ENCODE measurements at places on chromosomes 16 and 17. TPM values are rescaled to one million over a fixed set of nuclear protein-coding genes. Genes with fewer than 3 reads are reported as not detected.
A peak's percentile ranks its signal among the peaks of the same experiment; 100 is the strongest.

GRCh38 chr16:55346475-55346874 lies 22.5 kb downstream of the IRX6 start:
- no peak overlapping the region for H3K27ac ChIP-seq
- H3K36me3 ChIP-seq = no peaks in the 10 kb centered on the region
- no peaks in the 10 kb centered on the region for H3K27me3 ChIP-seq
- no peak overlapping the region for H3K4me3 ChIP-seq
- no peak for DNase-seq
- H3K4me1 ChIP-seq = no peaks in the 10 kb centered on the region

- H3K27ac ChIP-seq = no peak overlapping the region
- peaks cover 55% of the 10 kb centered on the region for H3K27me3 ChIP-seq
- H3K4me1 ChIP-seq = peaks cover 9% of the 10 kb centered on the region
Measured at GRCh38 chr17:79933863-79934652, 94.8 kb upstream of the CBX4 start.

DNA sequence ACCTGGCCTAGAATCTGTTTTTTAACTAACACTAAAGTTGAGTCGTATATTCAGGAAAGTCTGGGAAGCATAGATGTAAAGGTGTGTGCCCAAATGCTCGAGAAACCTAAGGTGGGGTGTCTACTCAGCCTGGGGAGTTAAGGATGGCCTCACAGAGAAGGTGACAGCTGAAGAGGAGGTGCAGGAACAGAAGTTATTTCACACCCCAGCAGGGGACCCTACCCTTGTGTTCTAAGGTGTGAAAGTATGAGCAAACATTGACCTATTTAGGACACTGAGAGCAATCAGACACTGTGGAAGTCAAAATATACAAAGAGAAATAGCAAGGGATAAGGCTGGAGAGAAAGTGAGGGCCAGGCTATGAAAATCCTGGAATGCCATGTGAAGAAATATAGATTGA lies 49.0 kb upstream of the DHX40 start:
- no peak for DNase-seq
- no peak overlapping the region for H3K4me3 ChIP-seq
- no peaks in the 10 kb centered on the region for H3K36me3 ChIP-seq
- H3K4me1 ChIP-seq = peaks cover 2% of the 10 kb centered on the region
- H3K27ac ChIP-seq = no peak overlapping the region

DNA sequence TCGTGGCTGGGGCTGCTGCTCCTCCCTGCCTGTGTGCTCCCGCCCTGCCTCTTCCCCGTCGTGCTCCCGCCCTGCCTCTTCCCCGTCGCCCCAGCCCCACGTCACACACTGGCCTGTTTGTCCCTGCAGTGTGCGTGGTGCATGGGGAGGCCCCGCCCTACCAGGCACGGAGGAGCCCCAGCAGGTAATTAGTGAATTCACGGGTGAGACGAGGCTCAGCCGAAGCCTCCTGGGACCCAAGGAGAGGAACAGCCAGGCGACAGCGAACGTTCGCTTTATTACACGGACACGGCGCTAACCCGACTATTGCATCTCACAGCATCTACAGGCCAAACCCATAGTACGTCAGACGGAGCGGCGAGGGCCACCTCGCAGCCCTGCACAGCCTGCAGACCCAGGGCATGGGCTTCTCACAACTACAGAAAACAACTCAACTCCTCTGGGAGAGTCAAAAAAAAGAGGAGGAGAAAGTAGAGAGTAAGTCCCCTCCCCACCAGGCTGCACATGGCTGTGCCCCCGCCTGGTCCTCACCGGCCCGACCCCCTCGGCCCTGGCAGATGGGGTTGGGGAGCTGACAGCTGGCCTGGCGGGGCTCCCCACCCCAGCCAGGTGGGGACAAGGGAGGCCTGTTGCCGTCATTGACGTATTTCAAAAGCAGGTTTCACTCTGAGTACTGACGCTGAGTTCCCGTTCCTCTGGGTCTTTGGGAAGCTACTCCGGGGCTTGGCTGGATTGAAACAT lies 4.3 kb upstream of the PABPN1L start:
- H3K36me3 ChIP-seq = no peaks in the 10 kb centered on the region
- peaks cover 16% of the 10 kb centered on the region for H3K27me3 ChIP-seq
- DNase-seq = no peak
- H3K4me3 ChIP-seq = no peak overlapping the region
- H3K27ac ChIP-seq = no peak overlapping the region
- no peaks in the 10 kb centered on the region for H3K4me1 ChIP-seq

- H3K27ac ChIP-seq = no peak overlapping the region
- no peak overlapping the region for H3K4me3 ChIP-seq
- no peaks in the 10 kb centered on the region for H3K36me3 ChIP-seq
- no peaks in the 10 kb centered on the region for H3K27me3 ChIP-seq
- H3K4me1 ChIP-seq = no peaks in the 10 kb centered on the region
- no peak for DNase-seq
Measured at GRCh38 chr16:86461037-86461436, 49.3 kb upstream of the FOXF1 start.

DNA sequence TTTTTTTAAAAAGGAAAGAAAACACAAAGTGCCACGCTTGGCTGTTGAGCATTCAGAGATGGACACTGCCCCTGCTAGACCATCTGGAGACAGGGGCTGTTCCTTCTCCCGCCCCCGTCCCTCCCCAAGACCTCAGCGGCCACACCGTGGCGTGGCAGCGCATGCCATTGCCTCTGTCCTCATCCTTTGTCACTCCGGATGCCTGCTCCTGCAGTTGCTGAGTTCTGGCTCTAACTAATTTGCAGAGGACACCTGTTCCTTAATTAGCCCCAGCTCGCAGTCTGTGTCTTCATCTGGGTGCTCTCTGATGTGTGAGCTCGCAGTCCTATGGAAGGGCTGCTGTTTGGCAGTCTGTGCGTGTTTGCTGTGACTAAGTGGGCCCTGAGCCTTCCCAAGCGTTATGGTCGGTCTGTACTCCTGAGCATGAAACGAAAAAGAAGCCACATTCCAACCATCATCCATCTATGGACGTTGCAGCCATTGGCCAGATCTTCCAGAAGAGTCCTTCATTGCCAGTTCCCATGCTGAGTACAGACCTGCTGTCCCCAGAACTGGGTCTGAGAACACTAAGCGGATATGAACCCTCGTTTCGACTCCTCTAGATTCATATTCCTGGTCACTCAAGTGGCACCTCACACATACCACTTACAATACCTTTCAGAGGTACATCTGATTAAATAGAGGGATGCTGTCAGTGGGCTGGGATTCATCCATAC lies 40.9 kb upstream of the NAT9 start:
- no peaks in the 10 kb centered on the region for H3K36me3 ChIP-seq
- no peak for DNase-seq
- H3K27ac ChIP-seq = no peak overlapping the region
- no peak overlapping the region for H3K4me3 ChIP-seq
- no peaks in the 10 kb centered on the region for H3K27me3 ChIP-seq

DNA sequence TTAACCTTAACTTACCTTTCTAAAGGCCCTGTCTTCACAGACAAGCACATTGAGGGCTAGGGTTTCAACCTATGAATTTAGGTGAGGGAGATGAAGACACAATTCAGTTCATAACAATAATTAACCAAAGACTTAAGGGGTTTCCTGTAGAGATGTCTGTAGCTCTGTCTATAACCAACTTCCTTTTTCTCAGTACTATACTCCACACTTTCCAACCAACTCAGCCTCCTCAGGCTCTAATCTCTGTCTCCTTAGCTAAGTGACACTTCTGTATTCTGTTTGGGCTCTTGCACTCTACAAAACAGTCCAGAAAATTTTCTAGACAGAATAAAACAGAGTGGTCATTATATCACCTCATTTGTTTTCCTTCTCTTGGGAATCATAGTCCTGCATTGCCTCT lies 25.8 kb downstream of the CAPNS2 start:
- H3K4me1 ChIP-seq = no peaks in the 10 kb centered on the region
- H3K4me3 ChIP-seq = no peak overlapping the region
- no peak for DNase-seq
- no peaks in the 10 kb centered on the region for H3K36me3 ChIP-seq
- no peak overlapping the region for H3K27ac ChIP-seq
- H3K27me3 ChIP-seq = peaks cover 14% of the 10 kb centered on the region

- H3K36me3 ChIP-seq = peaks cover 10% of the 10 kb centered on the region
- H3K4me3 ChIP-seq = no peak overlapping the region
- peaks cover 20% of the 10 kb centered on the region for H3K4me1 ChIP-seq
- DNase-seq = no peak
Measured at GRCh38 chr17:80153004-80153403, 6.1 kb upstream of the EIF4A3 start.

GRCh38 chr17:81324851-81325713 lies 30.0 kb upstream of the SLC38A10 start:
- no peaks in the 10 kb centered on the region for H3K27me3 ChIP-seq
- no peaks in the 10 kb centered on the region for H3K36me3 ChIP-seq
- H3K27ac ChIP-seq = no peak overlapping the region
- no peak overlapping the region for H3K4me3 ChIP-seq
- DNase-seq = no peak

DNA sequence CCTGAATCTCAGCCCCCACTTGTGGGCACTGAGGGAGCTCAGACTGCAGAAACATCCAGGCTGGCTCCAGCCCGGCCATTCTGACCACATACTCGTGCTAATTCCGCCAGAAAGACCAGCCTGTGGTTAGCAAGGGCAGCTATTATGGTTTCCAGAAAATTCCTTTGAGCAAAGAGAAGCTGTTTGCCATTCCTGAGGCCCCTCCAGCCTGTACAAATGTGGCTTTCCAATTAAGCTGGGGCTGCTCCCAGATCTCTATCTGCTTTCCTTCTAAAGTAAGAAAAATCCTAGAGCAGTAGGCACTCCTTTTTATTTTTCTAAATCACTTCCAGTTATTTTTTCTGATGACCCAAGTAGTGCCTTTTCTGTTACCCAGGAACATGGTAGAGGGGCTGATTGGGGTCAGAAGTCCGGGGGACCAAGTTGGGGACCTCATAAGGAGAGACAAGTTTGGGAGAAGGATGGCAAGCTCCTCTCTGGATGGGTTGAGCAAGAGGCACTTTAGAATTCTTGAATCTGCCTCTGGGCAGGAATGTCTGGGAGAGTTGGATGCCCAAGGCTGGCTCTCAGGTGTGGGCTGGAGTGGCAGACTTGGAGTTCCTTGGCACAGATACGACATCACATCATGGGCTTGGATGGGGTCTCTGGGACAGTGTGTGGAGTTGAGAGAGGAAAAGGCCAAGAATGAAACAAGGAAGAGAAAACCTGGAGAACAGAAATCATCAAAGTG lies 83.3 kb upstream of the TNRC6C start:
- no peak overlapping the region for H3K27ac ChIP-seq
- no peak for DNase-seq

- H3K27me3 ChIP-seq = no peaks in the 10 kb centered on the region
- no peak for DNase-seq
- no peaks in the 10 kb centered on the region for H3K36me3 ChIP-seq
Measured at GRCh38 chr16:17827313-17827712, 356.6 kb upstream of the XYLT1 start.

- peak; percentile 40 for DNase-seq
- no peak within 1 kb of the TSS for H3K27ac ChIP-seq
- H3K27me3 ChIP-seq = peaks cover 47% of the 10 kb centered on the region
- no peaks in the 10 kb centered on the region for H3K36me3 ChIP-seq
Measured at GRCh38 chr17:62807812-62808575, at the start of gene MARCHF10. MARCHF10 (minus strand) TSS chr17:62808314; CDS start chr17:62801735, 6,579 bp downstream.

GRCh38 chr17:60311936-60312335 lies 80.0 kb downstream of the USP32 start:
- no peak overlapping the region for H3K4me3 ChIP-seq
- H3K36me3 ChIP-seq = peaks cover 19% of the 10 kb centered on the region
- no peak overlapping the region for H3K27ac ChIP-seq
- peaks cover 12% of the 10 kb centered on the region for H3K4me1 ChIP-seq
- no peaks in the 10 kb centered on the region for H3K27me3 ChIP-seq

GRCh38 chr17:42526031-42526444 lies 10.0 kb upstream of the NAGLU start:
- H3K27ac ChIP-seq = no peak overlapping the region
- no peaks in the 10 kb centered on the region for H3K36me3 ChIP-seq
- no peak overlapping the region for H3K4me3 ChIP-seq

- H3K4me1 ChIP-seq = peaks cover 82% of the 10 kb centered on the region
- peak overlapping the region; percentile 84 for H3K27ac ChIP-seq
- peak; percentile 56 for DNase-seq
- no peaks in the 10 kb centered on the region for H3K27me3 ChIP-seq
- peaks cover 26% of the 10 kb centered on the region for H3K36me3 ChIP-seq
- H3K4me3 ChIP-seq = peak overlapping the region; percentile 42
Measured at GRCh38 chr16:27232061-27232900, 29.0 kb downstream of the KDM8 start.

- H3K27me3 ChIP-seq = peaks cover 8% of the 10 kb centered on the region
- DNase-seq = no peak
- H3K27ac ChIP-seq = no peak overlapping the region
- no peaks in the 10 kb centered on the region for H3K4me1 ChIP-seq
Measured at GRCh38 chr16:77949445-77949844, 72.9 kb upstream of the CLEC3A start.

- H3K27me3 ChIP-seq = no peaks in the 10 kb centered on the region
- H3K27ac ChIP-seq = peak overlapping the region; percentile 75
- peak overlapping the region; percentile 64 for H3K4me3 ChIP-seq
- DNase-seq = peak; percentile 75
Measured at GRCh38 chr16:85616607-85617321, 3.6 kb downstream of the GSE1 start.

- no peaks in the 10 kb centered on the region for H3K27me3 ChIP-seq
- DNase-seq = peak; percentile 99
- H3K4me3 ChIP-seq = no peak within 1 kb of the TSS
- no peak within 1 kb of the TSS for H3K27ac ChIP-seq
- H3K4me1 ChIP-seq = peaks cover 63% of the 10 kb centered on the region
- H3K36me3 ChIP-seq = peaks cover 35% of the 10 kb centered on the region
Measured at GRCh38 chr17:59154721-59155438, at the start of gene SKA2. SKA2 (minus strand) TSS chr17:59155186; CDS start chr17:59155163, 23 bp downstream.

DNA sequence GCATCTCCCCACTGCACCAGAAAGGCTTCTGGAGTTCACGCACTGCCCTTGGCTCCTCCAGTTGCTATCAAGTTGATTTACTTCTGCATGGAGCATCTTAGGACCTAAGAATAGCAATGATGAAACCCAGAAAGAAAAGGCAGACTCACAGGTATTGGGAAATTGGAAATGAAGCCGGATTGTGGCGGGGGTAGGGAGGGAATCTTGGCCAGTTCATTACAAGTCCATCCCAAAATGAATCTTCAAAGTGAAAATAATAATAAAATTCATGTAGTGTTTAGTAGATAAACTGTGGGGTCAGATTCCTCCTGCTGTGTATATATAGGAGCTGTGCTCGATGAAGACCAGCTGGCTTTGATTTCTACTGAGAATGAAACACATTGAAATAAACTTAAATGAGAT lies 33.7 kb downstream of the TEKT3 start:
- H3K27ac ChIP-seq = no peak overlapping the region
- H3K36me3 ChIP-seq = no peaks in the 10 kb centered on the region
- H3K4me1 ChIP-seq = no peaks in the 10 kb centered on the region

The PRSS27 gene
- total RNA-seq = 1.7 TPM

The TBC1D3C gene
- not detected for total RNA-seq

The DUSP14 gene
- total RNA-seq = 16.9 TPM

The LPCAT2 gene
- total RNA-seq = 0.18 TPM

The ADAD2 gene
- total RNA-seq = not detected

The SENP3 gene
- total RNA-seq = 70.9 TPM

The NEUROD2 gene
- total RNA-seq = not detected
